ENCODE measurements at places on chromosomes 16 and 17.

DNA sequence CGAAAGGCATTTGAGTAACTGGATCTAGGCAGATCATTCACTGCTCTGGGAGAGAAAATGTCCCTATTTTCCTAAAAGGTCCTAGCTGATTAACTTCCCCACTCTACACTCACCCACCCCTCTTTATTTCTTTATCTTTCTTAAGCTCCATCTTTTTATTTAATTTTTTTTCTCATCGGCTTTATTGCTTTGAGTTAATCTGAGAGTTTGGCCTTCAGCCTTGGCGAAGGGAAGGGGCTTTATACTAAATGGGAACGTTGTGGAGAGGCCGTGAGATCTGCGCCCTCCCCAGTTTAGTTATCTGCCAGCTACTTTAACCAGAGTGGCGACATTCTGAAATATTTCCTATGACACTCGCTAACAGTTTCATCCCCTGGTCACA, 882 bp upstream of the TOX3 start:
- no peak for DNase-seq

DNA sequence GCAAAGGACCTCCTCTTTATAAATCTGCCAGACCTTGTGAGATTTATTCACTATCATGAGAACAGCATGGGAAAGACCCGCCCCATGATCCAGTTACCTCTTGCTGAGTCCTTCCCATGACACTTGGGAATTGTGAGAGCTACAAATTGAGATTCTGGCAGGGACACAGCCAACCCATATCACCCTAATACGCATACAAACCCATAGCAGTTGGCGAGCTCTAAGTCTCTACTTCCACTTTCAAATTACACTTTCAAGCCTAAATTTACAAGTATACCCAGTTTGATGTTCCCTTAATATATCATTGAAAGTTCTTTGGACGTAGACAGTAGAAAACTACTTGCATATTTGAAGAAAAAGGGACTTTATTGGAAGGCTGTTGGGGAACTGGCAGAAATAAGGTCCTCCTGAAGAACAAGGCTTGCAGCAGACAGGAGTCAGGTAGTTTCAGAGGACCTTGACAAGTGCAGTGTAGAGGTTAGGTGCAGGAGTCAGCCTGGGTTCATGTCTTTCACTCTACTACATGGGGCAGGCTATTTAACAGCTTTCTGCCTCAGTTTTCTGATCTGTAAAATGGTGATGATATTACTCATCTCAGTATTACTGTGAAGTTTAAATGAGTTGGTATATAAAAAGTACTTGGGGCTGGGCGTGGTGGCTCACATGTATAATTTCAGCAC, 107.9 kb upstream of the EEF2KMT start:
- DNase-seq = no peak

GRCh38 chr17:43003542-43004172, 2.9 kb upstream of the IFI35 start:
- no peak for DNase-seq

DNA sequence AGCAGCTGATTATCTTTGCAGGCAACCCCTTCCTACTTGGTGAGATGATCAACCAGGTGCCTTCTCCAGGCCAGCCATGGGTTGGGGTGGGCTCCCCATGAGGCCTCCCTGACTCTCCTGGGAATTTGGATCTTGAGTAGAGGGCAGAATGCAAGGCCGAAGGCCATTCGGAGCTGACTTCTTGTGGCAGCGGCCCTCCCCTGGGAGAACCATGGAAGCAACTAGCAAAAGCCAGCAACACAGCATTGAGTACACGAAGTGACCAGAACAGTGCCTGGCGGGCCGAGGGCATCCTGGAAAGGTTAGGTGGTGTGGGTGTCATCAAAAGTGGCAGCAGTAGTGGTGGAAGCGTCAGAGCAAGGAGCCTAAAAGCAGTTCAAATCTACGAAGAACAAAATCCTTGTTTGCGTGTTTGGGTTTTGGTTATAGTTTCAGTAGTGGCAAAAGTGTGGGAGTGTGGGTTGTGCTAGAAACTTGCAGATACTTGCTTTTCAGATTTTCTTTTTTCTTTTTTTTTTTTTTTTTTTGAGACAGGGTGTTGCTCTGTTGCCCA, 2.0 kb upstream of the ALDH3A1 start:
- DNase-seq = no peak

- DNase-seq = no peak
Measured at GRCh38 chr17:54028986-54029580, 206.4 kb downstream of the KIF2B start.

- DNase-seq = peak; percentile 83
Measured at GRCh38 chr17:63478814-63479494, 2.1 kb downstream of the ACE start.

GRCh38 chr17:57471868-57472368, 215.6 kb downstream of the MSI2 start:
- peak; percentile 11 for DNase-seq

DNA sequence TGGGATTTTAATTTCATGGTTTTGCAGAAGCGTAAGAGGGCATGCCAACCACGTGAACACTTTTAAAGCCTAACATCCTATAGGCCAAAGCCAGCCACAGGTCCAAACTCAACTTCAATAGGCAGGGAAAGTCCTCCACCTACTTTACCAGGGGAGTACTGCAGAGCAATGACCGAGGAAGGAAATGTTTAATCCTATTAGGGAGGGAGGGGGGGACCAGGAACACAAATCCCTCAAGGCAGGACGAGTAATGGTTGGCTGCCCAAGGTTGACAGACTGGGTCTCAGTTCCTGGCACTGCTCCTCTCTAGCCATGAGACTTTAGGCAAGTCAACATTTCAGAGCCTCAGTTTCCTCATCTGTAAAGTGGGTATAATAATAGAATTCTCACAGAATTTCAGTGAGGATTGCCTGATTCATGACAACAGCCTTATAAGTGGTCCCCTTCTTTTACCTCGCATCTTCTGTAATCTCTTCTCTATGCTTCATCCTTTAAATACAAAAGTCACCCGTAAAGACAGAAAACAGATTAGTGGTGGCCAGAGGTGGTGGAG, 315.8 kb downstream of the HAPSTR1 start:
- no peak for DNase-seq

GRCh38 chr17:4986403-4986802, 1.1 kb downstream of the CAMTA2 start:
- no peak for DNase-seq

- no peak for DNase-seq
Measured at GRCh38 chr17:61139219-61139618, 260.4 kb upstream of the TBX2 start.

GRCh38 chr16:67391424-67392300, 1.6 kb downstream of the TPPP3 start:
- no peak for DNase-seq

DNA sequence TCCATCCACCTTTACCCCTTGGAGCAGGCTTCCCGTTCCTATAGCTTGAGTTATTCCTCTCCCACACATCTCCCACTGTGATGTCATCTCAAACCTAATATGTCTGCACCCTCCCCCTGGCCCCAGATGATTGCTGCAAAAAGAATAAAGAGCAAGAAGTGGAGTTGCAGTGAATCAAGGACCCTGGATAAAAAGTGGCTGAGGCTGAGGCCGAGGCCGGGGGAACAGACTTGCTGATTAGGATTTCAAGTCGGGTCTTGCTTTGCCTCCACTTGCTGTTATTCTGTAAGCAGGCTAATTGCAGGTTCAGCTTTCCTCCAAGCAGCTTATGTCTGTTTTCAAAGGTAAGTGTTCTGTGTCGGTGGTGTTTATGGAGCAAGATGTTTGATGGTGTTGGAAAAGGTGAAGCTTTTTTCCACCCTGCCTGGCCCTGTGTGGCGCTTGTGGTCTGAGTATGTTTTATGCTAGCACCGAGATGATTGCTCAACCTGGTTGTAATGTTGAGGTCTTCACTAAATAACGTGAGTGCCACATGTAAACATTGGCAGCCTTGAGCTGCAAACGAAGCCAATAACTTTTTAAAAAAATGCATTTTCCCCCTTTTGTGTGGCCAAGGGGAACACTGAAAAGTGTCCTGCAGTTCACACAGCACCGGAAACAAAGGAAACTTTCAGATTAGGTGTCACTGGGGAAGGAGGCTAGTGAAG, 15.4 kb downstream of the HS3ST3B1 start:
- DNase-seq = no peak

DNA sequence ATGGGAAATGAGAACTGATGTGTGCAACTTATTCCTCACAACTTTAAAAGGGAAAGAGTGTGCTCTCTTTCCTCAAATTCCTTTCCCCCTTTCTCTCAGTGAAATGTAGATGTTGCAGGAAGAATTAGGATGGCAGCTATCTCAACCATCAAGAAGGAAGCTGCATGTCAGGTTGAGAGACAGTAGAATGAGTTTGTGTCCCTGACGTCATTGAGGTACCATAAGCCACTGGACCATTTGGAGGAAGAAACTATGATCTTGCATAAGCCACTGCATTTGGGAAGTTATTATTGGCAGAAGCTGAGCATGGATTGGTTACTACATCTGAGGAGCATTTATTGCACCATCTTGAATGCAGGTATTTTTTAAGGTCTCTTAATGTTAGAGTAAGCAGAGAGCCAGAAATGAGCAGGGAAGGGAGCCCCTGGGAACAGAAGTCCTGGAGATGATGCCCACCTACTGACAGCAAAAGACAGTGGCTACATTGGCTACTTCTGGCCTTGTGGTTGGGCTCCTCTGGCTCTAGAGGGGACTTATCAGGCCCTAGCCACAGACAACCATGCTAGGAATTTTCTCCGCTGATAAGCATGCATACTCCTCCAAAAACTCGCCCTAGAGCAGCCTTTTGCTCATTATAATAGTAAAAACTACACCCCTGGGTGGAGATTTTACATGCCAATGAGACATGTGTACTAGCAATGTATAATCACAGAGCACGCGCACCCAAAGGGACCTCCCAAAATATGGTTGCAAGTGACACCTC, 249.0 kb upstream of the SALL1 start:
- DNase-seq = no peak

All from right lobe of liver (tissue), 6 donors.